ENCODE measurements at places on chromosomes 16 and 17. TPM values are rescaled to one million over a fixed set of nuclear protein-coding genes. Genes with fewer than 3 reads are reported as not detected.

Gene CMTM2
- total RNA-seq: not detected

Gene PYCARD
- total RNA-seq: 95.4 TPM

Gene RCVRN
- not detected for total RNA-seq

Gene CDH5
- total RNA-seq: not detected

Gene TP53TG3F
- not detected for total RNA-seq

Gene NPIPA3
- total RNA-seq: 0.79 TPM

Gene HAP1
- 0.39 TPM for total RNA-seq

Gene CACNG5
- total RNA-seq: not detected

Gene MT1F
- 14.5 TPM for total RNA-seq

Gene SLC38A8
- total RNA-seq: not detected

Gene LDHD
- total RNA-seq: 0.11 TPM

Gene KRTAP17-1
- total RNA-seq: not detected

Gene CRHR1
- total RNA-seq: not detected

Gene KCNH6
- total RNA-seq: not detected

Gene CHD9NB
- total RNA-seq: 2.1 TPM

Gene CAPN15
- total RNA-seq: 42.8 TPM

Gene PIK3R6
- total RNA-seq: not detected

Gene PLD6
- total RNA-seq: 1.6 TPM

Gene SEZ6L2
- 1.2 TPM for total RNA-seq

Gene CCDC92B
- total RNA-seq: 0.39 TPM

Gene KRT40
- total RNA-seq: not detected

Gene SOX15
- total RNA-seq: 9.0 TPM

Gene ELP5
- total RNA-seq: 42.6 TPM

Gene SPATA32
- 0.33 TPM for total RNA-seq

Gene PRR35
- 0.39 TPM for total RNA-seq

Gene SRCIN1
- not detected for total RNA-seq

Gene ACE
- 0.39 TPM for total RNA-seq

Gene CHST4
- total RNA-seq: not detected

Gene ACAP1
- total RNA-seq: under 0.01 TPM

Gene CTF1
- 7.5 TPM for total RNA-seq

Gene KLHDC4
- 9.2 TPM for total RNA-seq

Gene TPSD1
- not detected for total RNA-seq

Gene CCL13
- not detected for total RNA-seq

Gene SLX1B
- 20.2 TPM for total RNA-seq

Gene KRTAP4-3
- total RNA-seq: not detected

Gene MFSD6L
- not detected for total RNA-seq

Gene ALDH3A1
- total RNA-seq: not detected

Gene NOD2
- total RNA-seq: 28.3 TPM

Gene MYH11
- not detected for total RNA-seq

Gene KRTAP9-8
- total RNA-seq: not detected

Gene USB1
- 15.7 TPM for total RNA-seq

Gene DOC2B
- under 0.01 TPM for total RNA-seq

Gene TRPV3
- total RNA-seq: 15.7 TPM

Gene ATP2A1
- total RNA-seq: 0.11 TPM

Gene ZNF598
- total RNA-seq: 23.4 TPM

Gene CES5A
- not detected for total RNA-seq

Gene TLK2
- total RNA-seq: 33.4 TPM

Gene CDRT15L2
- total RNA-seq: not detected

Gene ZNF785
- total RNA-seq: 14.1 TPM

Measured in placental epithelial cell (primary cell).